ENCODE measurements at places on chromosomes 12 and 14.

DNA sequence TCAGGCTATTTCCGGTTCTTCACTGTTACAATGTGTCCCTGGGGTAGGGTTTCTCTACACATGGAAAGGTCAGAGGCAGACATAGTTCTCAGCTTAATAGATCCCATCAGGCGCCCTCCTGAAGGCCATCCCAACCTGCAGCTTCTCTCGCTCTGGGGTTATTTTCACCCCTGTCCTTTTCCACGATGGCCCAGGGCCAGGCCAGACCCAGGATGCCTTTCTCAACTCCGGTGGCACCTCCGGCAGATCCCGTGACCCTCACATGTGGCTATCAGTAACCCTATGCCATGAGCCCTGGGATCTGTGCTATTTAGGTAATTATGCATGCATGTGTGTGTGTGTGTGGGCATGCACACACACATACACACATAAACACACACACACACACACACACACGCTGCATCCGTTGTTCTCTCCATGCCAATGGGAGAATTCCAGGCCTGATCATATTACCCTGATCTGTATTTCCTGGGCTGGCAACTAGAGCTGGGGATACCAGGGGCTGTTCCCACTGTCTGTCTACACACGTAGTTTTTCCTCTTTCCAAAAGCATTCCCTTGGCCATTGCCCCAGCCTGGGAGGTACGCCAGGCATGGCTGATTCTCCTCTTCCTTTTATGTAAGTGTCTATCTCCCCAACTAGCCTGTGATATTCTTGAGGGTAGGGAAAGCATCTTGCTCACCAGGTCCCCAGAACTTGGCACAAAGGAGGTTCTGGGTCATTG lies 51.2 kb upstream of the NOS1 start:
- DNase-seq: no peak

- no peak for DNase-seq
These were observed 41.9 kb downstream of the IFNG-AS1 start for GRCh38 chr12:68031174-68031573.

DNA sequence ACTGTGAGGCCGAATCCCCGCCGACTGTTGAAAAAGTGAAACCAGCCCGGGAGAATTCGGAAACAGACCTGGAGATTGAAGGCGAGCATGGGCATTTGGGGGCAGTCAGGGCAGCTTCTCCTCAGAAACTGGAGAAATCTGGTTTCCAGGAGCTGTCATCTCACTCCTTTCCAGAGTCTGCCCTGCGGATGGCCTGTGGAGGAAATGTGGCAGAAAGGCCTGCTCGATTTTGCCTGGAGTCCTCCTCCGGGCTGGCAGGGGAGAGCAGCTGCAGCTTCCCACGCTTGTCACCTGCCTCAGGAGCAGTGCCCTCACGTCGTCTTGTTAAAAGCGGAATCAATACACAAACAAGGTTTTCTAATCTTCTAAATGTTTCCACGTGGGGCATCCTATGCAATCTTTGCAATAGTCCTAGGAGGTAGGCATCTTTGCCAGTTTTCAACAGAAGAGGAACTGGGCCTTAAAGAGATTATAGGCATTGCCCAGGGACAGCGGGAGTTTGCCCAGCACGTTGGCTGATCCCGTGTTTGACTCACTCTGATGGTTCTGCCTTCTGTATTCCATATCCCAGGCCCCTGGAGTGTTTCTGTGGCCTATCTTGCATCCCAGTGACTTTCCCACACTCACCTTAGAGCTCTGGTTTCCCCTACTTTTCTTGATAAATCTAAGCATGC lies 2.3 kb downstream of the LRRC74A start:
- DNase-seq: no peak

DNA sequence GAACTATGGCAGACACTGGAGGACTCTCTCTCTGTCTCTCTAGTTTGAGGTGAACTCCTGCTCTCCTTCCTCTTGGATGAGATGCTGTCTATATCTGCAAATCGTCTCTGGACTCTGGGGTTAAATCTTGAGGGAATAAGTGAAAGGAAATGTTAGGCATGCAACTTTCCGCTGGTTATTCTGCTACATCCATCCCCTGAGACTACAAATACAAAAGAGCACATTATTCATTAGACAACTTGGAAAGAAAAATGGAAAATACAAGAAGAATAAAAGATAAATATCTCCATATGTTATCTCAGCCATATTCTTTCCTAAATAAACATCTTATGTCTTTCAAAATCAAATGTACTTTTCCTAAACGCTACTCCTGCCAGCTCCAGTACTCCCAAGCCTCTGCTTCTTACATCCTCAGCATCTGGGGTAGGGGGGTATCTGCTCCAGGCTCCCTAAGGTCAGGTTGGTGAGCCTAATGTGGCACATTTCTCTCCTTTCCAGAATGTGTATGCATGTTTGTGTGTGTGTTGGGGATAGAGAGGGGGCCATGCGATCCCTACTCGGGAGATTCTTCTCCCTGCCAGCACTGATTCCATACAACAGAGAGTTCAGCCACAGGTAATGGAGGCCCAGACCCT lies 102.9 kb upstream of the FSCB start:
- no peak for DNase-seq

DNA sequence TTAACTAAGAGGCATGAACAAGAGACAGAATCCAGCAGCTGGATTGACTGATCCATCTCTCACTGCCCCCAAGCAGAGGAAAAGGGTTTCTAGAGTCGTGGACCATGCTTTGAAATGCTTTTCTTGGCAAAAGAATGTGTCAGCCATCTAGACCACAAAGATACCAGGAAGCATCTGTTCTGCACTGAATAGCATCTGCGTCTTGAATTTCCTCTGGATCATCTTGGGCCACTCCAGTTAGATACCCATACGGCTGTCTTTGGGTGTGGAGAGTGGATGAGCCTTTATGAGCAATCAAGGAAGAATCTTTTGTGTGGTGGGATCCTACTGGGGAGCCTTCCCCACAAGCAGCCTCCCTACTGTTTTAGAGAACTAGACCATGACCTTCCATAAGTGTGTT lies 16.0 kb upstream of the RFX4 start:
- DNase-seq: no peak

GRCh38 chr12:100799770-100800169 lies 5.2 kb downstream of the ANO4 start:
- DNase-seq: no peak

DNA sequence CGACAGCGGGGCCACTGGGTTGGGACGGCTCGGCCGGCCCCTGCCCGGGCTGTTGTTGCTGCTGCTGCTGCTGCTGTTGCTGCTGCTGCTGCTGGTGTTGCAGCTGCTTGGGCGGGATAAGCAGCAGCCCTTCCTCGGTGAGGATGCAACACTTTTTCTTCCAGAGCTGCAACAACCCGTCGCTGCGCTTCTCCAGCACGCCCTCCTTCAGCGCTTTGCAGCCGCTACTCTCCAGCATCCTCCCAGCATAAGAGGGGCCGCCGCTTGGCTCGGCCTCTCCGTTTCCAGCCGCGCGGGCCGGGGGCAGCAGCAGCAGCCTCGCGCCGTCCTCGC lies 529 bp downstream of the PHLDA1 start:
- no peak for DNase-seq

GRCh38 chr12:112165624-112166023 lies 40.3 kb downstream of the TRAFD1 start:
- DNase-seq: no peak

DNA sequence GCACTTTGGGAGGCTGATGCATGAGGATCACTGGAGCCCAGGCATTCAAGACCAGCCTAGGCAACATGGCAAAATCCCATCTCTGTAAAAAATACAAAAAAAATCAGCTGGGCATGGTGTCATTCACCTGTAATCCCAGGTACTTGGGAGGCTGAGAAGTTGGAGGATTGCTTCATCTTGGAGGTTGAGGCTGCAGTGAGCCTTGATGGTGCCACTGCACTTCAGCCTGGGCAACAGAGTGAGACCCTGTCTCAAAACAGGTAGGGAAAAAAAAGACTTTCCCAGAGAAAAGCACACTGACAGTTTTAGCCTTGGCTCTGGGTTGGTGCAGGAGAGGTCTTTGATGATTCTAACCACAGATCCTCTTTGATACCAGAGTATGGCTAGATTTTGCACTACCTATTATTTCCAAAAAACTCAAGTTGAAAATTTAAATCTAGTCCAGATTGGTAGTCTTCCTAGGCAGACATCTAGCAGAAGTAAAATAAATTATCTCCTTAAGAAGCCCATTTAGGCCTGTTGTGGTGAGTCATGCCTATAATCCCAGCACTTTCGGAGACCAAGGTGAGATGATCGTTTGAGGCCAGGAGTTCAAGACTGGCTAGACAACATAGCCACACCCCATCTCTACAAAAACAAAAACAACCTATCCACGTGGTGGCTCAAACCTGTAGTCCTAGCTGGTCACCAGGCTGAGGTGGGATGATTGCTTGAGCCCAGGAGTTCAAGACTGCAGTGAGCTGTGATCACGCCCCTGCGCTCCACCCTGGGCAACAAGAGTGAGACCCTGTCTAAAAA lies 18.6 kb downstream of the LARP4 start:
- no peak for DNase-seq

GRCh38 chr12:6140651-6141447 lies 16.4 kb upstream of the VWF start:
- DNase-seq: no peak

DNA sequence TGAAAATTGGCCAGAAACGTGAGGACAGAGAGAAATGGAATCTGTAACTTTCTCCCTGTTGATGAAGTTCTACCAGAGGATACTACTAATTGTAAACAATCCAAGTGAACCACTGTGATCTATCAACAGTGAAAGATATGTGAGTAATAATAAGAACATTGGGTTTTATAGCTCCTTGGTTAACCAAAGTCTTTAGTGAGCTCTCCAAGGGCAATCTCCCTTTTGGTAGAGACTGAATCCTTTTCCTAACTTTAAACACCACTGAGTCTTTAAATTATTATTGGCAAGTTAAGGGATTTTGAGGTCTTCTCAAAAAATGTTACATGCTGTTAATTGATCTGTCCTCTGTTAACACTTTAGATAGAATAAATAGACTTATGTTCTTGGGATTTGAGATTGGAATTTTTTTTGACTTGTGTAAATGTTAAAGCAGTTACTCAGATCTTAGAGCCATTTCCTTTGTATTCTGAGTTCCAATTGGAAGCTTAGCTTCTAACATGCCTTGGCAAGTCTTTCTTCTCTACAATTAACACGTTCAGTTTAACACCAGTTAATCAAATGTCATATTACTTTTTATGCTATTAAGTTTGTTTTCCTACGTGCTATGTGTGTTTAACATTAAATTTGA lies 338.2 kb upstream of the DDHD1 start:
- DNase-seq: no peak

GRCh38 chr12:56261503-56262232 lies 3.5 kb upstream of the ANKRD52 start:
- DNase-seq: no peak

DNA sequence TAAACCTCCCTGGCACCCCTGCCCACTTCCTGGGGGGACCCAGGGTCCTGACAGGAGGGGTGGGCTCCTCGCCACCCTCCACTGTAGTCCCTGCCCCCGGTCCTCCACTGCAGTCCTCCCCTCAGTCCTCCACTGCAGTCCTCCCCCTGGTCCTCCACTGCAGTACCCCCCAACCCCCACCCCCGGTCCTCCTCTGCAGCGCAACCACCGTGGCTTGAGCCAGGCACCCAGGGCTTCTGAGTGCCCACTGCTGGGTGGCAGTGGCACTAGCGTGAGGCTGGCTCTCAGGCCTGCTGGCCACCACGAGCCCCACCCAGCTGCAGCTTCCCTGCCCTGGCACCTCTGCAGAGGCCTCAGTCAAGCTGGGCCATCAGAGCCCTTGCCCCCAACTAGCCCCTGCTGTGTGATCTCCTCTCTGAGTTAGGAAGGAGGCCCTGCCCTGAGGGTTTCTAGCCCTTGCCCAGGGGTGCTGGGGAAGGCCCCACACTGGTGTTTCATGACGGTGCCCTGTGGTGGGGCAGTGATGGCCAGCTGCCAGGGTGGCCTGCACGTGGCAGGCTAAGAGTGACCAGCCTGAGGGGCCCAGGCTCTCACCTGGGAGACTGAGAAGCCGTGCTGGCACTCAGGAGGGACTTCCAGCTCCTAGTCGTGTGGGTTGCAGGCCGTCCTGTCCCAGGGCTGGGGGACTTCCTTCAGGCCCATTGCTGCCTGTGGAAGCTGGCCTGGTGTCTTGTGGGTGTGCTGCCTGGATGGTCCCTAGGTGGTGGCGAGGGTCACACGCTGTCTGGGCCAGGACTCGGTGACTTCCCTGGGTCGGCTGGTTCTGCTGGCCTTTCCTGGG lies 9.7 kb downstream of the CEP170B start:
- DNase-seq: no peak

- DNase-seq: no peak
These were observed 67.8 kb upstream of the CAPRIN2 start for GRCh38 chr12:30822385-30823155.

DNA sequence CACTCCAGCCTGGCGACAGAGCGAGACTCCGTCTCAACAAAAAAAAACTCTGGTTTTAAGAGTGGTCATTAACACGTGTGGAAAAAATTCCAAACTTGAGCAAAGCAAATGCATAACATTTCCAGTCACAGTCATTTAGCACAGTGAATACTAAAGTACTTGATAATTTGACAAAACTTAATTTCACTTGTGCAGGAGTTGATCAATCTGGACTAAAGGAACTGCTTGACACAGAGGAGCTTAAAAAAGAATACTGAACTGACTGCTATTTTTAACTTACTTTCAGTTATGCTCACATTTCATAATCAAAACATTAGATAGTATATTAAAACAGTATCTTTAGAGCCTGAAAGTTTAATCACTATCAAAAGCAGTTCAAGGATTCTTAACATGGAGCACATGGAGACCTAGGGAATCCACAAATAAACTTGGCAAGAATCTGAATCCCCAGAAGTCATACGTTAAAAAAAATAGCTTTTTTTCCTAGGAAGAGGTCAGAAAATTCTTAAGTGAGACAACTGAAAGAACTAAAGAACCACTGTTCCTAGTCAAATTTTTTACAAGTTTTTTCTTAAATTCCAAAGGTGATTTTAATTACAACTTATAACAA lies 7.4 kb downstream of the UBE2N start:
- DNase-seq: no peak

DNA sequence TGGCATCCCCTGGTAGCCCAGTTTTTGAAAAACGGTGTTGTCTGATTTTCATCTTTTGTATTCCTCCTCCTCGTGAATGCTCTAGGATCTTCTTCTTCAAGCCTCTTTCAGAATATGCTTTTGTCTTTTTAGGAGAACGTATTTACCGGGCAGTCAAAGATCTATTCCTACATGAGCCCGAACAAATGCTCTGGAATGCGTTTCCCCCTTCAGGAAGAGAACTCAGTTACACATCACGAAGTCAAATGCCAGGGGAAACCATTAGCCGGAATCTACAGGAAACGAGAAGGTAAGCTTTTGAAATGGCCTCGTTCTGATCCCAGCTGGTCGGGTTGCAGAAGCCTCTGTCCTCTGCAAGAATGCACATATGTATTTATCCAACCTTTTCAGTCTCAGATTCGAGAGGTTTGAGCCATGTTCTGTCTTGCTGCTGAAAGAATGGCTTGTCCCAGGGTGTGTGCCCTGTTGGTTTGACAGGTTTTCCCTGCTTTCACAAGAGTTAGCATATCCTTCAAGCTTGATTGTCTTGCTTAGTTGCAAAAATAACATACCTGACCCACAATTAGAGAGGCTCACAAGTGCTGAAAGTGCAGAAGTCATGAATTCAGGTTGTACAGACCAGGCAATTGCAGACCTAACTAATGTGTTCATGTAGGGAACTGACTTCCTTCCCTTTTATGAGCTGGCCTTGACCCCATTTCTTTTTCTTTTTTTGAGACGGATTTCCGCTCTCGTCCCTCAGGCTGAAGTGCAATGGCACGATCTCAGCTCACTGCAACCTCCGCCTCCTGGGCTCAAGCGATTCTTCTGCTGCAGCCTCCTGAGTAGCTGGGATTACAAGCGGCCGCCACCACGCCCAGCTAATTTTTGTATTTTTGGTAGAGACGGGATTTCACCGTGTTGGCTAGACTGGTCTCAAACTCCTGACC lies 6.8 kb downstream of the KMT5A start:
- no peak for DNase-seq

Data from esophagus squamous epithelium (tissue), 5 donors.